ENCODE measurements at places on chromosomes 1 and 21. TPM values are rescaled to one million over a fixed set of nuclear protein-coding genes. Genes with fewer than 3 reads are reported as not detected.

DNA sequence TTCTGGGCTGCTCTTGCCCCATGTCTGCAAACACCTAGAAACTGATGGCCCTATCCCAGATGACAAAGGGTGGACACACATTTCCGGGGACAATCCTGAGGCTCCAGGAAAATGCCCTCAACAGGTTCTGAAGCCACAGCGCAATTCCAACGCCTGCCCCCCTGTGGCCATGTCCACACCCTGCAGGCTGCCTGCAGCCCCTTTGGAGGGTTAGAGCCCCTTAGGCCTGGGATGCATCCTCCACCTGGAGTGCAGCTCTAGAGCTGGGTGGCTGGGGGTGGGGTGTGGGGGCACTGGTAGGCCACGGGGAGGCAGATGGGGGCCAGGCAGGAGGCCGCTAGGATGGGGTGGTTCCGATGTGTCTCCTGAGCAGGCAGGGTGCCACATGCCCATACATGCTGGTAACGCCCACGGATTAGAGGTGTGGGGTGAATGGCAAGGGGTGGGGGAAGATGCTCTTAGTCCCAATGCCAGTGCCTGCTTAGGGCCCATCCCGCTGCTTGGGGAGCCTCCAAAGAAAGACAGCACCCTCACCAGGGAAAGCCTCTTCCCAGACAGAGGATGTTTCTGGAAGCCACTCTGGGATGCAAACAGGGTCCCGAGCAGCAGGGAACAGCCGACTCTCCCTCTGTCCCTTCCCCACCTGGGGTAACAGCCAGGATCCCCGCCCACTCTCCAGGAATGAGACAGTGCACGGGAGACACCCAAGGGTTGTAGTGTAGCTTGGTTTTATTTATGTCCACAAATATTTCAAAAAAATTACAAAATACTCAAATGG is 34.0 kb downstream of the SLC45A1 start:
- peak; percentile 62 for DNase-seq

DNA sequence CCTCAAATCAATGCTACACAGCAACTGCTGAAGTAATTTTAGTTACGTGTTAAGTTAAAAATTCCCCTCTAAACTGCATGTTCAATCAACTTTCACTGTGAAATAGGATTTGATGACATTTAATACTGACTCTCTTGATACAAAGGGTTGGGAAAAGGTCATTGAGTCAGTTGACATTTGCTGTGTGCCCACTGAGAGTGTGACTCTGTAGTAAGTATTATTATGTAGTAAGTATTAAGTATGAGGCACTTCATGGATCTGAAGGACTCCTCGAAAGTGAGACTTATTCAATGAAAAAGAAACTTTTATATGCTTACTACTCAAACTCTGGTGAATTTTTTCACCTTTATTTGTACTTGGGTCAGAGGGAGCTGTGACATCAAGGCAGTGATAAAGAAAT is 83.1 kb upstream of the S1PR1 start:
- DNase-seq = no peak

SNRNP40 gene
- 55.7 TPM for total RNA-seq

GRCh38 chr1:70071601-70072000 is 133.8 kb downstream of the LRRC40 start:
- no peak for DNase-seq

GRCh38 chr1:89203166-89203565 is 4.4 kb upstream of the GBP4 start:
- no peak for DNase-seq

RUNX3 gene
- total RNA-seq = 1.8 TPM

MRTO4 gene
- total RNA-seq = 22.4 TPM

DNA sequence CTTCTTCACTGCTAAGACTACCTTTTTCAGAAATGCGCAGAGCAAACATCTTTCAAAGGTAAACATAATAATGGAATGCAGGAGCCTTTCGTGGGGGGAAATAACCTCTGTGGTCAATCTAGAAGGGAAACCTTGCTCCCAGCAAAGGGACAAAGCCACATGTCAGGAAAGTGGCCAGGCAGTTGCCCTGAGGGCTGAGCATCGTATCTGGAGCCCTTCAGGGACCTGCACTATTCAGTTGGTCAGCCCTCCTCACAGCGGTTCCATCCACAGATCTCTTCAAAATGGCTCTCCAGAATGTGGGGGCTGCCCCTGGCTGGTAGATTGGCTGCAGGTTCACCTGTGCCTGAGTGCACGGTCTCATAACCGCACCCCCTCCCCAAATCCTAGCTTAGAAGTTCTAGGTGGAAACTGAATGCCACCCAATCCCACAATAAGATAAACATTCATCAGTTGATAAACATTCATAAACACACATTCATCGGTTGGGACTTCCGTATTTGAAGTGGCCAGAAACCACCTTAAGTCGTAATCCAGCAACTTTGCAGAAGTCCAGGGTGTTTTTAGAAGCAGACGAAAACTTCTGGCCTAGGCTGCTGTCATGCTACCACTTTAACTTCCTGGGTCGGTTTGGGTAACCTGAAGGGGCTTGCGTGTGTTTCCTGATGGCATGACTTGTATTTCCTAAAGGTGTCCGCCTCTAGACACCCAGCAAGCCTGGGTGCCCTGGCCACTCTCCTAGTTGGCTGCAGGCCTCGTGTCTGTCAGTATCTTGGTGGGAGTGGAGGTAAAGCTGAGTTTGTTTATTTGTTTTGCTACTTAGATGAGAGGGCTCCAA is 50.5 kb downstream of the RASSF5 start:
- no peak for DNase-seq

- DNase-seq = peak; percentile 60
Observed at GRCh38 chr1:200038325-200038980, 10.9 kb downstream of the NR5A2 start.

GRCh38 chr21:16279731-16280581 is 550.2 kb downstream of the USP25 start:
- no peak for DNase-seq

OLIG2 gene
- total RNA-seq = 0.33 TPM

- DNase-seq = no peak
Observed at GRCh38 chr1:112776688-112777087, 61.6 kb upstream of the PPM1J start.

DNA sequence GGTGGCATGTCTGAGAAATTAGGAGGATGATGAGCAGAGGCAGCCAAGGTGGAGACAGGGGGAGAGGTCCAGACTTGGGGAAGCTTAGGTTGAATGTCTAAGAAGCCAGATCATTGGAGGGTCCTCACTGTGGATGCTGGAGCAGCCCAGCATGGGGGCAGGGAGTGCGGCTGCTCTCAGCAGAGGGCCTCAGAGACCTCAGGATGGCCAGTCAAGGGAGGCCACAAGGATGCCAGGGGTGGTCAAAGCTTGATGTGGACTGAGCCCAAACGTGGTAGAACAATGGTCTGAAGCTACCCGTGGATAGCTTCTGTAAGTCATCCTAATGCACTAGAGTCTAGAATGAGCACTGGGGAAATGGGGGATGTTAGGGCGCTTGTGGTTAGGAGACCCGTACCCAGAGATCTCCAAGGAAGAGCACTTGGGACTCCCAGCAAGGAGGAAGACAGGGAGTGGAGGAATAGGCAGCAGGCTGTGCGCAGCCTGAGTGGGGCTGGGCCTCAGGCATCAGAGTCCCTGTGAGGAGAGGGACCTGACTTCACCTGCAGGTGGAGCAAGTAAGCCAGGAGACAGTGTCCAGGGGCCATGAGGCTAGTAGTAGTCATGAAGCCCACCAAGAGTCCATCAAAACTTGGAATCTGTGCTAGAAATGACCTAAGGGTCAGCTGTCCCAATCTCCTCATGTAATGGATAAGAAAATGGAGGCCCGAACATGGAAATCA is 4.3 kb upstream of the S100A9 start:
- DNase-seq = peak; percentile 50

PLA2G4A gene
- total RNA-seq = 12.2 TPM

C1orf210 gene
- total RNA-seq = not detected

GRCh38 chr1:83701355-83701754 is 297.6 kb downstream of the TTLL7 start:
- no peak for DNase-seq

IGSF21 gene
- 4.4 TPM for total RNA-seq

- DNase-seq = no peak
Observed at GRCh38 chr1:110506541-110506940, 12.4 kb downstream of the KCNA10 start.

CFHR1 gene
- 0.49 TPM for total RNA-seq

TNFAIP8L2 gene
- total RNA-seq = 1.6 TPM

DNA sequence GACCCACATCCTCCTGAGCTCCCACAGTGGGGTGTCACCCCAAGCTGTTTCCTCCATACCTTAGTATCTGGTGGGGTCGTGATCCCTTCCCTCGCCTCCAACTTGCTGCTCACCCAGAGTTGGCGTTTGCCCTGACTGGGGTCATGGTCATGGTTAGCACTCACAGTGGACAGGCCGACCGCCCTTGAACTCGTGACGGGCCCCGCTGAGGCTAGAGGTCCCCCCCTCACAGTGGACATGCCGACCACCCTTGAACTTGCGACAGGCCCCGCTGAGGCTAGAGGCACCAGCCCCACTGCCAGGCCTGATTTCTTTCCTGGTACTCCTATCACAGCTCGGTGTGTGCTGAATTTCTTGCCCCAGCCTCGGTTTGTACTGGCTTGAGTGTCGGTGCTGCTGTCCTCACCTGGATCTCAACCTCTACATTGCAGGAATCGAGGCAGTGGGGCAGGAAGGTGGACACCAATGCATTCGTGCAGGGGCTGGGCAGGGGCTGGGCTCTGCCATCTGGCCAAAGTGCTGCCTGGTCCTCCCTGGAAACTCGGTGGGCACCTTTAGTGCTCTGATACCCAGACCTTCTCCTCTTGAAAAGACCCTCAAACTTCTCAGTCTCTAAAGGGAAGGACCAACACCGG is 37.5 kb upstream of the AJAP1 start:
- DNase-seq = no peak

- no peak for DNase-seq
Observed at GRCh38 chr1:52691821-52692220, 6.3 kb downstream of the COA7 start.

GPX7 gene
- 59.4 TPM for total RNA-seq

AXDND1 gene
- total RNA-seq = not detected

DNA sequence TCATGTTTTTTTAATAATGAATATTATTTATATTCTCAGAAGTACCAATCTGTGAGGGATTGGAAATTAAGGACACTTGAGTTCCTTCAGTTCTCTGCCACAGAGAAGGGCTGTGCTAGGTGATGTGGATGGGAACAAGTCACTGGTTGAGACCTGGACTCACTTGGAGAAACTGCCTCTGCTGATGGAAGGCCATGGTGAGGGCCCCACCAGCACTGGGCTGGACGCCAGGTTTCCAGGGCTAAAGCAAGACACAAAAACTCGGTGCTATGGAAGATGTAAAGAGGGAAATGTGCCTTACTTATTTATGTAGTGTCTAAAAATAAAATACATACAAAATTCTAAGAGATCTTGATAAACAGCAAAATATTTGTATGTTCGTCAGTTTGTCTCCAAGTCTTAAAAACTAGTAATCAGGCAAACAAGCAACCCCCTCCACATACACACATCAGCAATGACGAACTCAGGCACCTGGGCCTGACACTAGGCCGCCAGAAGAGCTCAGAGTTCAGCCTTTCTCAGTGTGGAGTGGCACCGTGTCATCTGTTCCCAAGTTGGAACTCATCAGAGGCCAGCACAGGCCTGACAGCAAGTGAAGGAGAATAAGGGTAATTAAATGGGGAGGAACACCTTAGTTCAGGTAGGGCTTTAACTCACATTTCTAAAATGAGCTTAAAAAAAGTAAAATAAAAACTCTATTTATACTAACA is 19.6 kb downstream of the SIPA1L2 start:
- DNase-seq = no peak

GRCh38 chr1:82586473-82586872 is 785.7 kb downstream of the ADGRL2 start:
- DNase-seq = no peak

DNA sequence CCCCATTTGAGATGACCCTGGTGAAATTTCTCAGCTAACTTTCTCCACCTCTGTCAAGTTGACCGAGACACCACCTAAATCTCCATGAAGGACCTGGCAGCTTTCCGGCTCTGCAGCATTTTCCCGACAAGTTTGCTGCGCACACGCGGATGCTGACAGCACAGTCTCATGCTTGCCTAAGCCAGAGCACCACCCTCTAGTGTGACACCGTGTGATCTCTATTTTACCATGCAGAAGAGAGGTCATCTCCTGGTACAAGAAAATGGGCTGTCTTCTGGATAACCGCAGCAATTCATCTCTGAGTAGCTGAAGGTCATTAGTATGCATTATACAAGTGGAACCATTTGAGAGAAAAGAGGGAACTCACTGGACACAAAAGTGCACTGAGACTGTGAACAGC is 38.9 kb upstream of the H6PD start:
- DNase-seq = no peak
